G401 (cell line): ENCODE measurements at places on chromosomes 16 and 17.

DNA sequence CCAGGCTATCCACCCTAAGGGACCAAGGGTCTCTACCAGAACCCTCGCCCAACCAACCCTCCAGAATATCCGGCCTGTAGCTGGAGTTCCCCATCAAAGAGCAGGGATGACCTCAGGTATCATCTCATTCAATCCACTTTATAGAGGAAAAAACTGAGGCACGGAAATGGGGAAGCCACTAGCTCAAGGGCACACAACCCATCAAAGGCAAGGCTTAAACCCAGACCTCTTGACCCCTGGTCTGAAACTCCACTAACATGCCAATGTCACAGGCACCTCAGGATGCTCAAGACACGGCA lies 1.6 kb downstream of the TBC1D10B start:
- DNase-seq = no peak

- DNase-seq = no peak
Measured at GRCh38 chr16:68893710-68894705, 50.7 kb downstream of the TANGO6 start.

DNA sequence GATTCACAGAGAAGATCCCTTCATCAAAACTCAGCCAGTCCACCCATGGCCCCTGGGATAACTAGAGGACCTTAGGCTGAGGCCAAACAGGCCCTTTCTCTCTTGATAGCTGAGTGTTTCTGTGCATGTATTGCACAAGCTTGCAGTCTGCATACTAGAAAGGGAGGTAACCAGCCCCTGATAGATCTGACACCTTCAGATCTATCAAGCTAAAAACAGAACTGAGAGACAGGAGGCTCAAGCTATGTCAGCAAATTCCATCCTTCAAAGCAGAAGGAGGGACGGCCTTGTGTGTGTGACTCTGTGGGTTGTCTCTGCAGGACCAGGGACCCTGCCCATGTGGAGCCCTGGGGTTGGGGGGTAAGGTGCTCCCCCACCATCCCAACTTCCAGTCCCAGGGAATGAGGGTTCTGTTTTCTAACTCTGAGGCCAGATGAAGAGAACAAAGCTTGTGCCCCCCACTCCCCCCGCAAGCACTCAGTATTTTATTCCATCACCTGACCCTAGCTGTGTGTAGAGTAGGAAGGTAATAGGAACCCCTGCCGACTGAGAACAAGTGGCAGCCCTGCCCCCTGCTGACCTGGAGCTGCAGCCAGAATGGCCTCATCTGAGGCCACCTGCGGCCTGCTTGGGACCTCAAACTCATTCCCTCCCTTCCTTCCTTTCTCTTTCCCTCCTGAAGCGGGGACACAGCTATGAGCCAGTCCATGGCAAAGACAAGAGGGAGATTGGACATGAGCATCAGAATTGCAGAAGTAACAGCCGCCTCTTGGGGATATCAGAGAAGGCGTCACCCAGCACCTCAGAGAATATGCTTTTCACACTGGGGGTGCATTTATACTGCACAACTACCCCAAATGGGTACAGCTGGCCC lies 63.8 kb downstream of the SMPD3 start:
- peak; percentile 19 for DNase-seq

DNA sequence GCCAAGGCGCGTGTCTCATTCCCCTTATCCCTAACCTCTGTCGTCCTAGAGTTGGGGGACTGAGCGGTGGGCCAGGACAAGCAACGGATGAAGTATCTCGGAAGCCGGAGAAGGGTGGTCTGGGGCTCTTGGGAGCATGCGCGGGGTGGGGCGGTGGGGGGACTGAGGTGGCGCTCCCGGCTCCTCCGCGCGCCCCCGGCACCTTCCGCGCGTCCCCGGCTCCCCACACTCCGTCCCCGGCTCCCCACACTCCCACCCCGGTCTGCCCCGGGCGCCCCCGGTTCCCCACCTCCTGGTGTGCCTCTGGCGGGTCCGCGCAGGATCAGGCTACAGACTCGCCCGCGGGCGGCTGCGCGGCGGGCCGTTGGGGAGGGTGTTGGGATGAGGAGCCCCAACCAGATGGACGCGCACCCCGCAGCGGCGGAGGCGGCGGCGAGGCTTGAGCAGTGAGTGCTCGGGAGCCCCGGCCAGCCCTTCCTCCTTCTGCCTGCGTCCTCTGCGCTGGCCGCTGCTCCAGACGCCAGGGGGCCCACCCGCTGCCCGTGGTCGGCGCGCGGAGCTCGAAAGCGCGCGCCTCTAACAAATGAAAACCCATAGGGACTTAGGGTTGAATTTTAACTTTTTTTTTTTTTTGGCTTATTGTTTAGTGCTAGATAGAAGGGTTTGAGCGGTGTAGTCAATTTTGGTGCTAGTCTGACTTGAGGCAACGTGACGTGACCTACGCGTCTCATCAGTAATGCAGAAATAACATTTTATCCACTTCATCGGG lies 5.6 kb upstream of the CRYM start:
- peak; percentile 83 for DNase-seq

GRCh38 chr17:1486802-1487695 lies 5.4 kb downstream of the MYO1C start:
- DNase-seq = peak; percentile 41

GRCh38 chr16:86045591-86045971 lies 146.6 kb downstream of the IRF8 start:
- no peak for DNase-seq

DNA sequence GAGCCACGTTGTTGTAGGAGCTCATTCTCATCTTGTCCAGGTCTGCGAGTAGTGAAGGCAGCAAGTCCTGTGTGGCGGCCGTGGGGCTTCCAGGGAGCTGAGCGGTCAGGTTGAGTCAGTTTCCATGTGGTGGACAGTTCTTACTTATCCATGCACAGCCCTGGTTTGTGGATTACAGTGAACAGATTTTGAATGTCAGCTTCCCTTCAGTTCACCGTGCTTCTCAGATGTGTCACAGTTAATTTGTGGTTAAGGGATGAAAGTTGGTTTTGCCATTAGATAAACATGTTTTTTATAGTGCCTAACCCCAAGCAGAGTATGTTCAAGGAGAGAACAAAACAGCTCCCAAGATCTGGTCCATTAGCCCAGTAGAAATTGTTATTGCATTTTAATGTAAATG lies 103.1 kb downstream of the RPTOR start:
- no peak for DNase-seq

DNA sequence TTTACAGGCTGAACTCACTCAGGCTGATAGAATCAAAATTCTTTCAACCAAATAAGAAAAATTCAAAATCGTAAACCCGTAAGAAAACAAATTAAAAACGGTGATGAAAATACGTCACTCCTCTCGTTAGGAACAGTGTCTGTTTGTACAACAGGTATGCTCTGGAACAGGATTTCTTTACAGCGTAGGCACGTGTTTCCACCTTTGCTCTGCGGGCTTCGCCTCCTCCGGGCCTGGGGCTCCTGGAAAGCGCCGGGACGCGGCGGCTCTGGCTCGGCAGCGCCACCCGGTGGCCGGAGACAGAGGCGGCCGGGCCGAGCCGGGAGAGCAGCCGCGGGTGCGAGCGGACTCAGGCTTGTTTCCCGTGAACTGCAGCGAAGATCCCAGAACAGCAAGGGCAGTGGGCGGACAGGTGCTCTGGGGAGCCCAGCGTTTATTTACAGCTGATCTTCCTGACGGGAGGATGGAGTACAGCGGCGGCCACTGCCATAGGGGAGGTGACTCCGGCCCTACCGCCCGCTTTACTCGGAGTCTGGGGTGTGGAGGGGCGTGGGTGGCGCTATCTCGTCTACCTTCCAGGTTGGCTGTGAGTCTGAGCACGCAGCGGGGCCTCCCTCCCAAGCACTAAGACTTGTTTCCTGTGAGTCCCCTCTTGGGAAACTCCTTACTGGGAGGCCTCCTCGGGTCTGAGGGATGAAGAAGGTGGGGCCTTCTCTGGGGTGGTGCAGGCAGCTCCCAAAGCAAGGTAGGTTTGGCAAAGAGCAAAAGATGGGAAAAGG lies 40.5 kb upstream of the ATP2A3 start:
- peak; percentile 39 for DNase-seq

- peak; percentile 28 for DNase-seq
Measured at GRCh38 chr16:1413684-1414531, 596 bp downstream of the UNKL start.

DNA sequence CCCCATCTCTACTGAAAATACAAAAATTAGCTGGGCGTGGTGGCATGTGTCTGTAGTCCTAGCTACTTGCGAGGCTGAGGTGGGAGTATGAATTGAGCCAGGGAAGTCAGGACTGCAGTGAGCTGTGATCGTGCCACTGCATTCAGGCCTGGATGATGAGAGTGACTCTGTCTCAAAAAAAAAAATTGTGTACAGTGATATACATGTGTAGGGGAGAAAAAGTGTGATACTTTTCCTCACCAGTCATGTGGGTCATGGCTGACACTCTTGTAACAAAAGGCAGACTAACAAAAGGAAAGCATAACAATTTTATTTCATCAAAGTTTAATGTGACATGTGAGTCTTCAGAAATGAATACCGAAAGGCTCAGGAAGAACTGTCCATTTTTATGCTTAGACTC lies 2.0 kb upstream of the ABCC12 start:
- no peak for DNase-seq

DNA sequence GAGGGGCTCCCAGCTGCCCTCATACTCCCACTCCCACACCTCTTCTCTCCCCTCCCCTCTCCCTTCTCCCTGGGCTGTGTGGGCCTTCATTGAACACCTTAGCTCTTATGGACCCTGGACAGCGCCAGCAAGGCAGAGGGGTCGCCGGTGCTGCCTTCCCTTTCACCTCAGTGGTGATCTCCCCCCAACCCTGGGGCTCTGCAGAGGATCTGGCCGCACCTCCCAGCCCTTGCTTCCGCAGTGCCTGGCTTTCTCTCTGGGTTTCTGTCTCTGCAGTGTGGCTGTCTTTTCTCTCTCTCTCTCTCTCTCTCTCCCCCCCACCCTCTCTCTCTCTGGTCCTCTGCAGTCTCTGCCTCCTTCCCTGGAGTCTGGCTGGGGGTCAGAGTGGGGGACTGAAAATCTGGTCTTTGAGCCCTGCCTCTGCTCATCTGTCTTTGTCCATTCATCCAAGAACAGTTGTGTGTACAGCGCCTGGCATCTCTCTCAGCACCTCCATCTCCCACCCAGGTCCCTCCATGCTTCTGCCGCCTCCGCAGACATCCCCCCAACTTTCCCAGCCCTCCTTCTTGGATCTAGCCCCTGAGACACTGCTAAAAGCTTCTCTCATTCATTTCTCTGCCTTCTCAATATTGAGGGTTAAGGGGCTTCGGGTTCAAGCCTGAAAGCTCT lies 1.1 kb downstream of the SEZ6L2 start:
- no peak for DNase-seq

- peak; percentile 72 for DNase-seq
Measured at GRCh38 chr17:82212331-82213250, at the start of gene CCDC57. TSS of gene CCDC57 (minus strand) at chr17:82212842. CDS start at chr17:82201944, 10,898 bp downstream.

DNA sequence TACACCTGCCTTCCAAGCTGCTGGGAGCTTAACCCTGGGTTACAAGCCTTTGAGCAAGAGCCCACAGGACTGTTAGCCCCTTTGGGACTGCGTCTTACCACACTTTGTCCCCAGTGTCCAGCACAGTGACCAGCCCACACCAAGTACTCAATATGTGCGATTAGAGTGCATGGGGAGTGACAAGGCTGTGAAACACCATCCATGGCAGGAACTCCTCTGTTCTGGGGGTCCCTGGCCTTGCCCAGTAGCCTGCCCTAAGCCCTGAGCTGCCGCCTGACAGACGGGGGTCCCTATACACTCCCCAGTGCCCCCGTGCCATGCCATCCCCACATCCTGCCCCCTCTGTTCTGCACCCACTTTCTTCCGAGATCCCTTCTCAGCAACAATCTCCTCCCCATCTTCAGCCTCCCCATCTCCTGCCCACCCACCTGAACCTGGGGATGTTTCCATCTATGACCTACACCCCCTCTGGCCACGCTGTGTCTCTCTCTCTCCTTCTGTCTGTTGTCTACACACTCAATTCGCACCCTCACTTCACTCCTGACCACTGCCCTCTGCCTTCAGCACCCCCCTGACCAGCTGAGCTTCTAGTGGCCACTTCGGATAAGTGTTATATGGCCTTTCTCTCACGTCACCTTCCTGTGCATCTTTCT lies 112.9 kb upstream of the SMURF2 start:
- DNase-seq = no peak

DNA sequence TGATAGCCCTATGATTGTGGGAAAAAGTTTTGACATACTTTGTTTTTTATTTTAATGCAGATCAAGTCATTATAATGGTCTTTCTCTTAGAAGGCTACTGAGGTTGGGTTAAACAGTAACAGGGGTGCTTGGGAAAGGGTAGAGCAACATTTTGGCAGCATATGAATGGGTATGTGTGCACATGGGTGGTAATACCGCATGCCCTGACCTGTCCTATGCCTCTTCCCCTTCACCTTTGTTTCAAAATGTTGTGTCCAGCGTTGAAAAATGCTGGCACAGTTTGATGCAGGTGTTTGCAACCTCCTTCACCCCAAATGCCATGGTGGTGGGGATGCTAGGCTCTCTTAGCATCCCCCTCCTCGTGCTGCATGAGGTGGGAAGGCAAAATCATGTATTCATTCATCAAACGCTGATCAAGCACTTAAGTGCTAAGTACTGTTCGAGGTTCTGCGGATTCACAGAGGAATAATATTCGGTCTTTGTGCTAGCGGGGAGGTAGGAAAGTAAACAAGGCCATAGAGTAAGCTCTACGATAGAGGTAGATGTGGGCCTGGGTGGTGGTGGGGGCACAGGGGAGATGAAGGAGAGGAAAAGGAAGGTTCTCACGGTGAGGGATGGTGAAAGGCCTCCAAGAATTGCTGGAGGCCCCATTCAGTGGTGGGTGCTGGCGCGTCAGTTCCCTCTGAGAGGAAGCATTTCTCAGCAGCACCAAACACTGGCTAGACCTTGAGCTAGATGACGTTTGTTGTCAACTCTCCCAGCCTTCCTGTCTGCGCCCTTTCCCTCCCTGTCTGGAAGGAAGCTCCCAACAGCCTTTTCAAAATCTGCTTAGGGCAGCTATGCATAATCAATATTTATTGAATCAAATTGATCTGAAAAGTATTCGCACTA lies 13.3 kb upstream of the MARCHF10 start:
- DNase-seq = no peak

DNA sequence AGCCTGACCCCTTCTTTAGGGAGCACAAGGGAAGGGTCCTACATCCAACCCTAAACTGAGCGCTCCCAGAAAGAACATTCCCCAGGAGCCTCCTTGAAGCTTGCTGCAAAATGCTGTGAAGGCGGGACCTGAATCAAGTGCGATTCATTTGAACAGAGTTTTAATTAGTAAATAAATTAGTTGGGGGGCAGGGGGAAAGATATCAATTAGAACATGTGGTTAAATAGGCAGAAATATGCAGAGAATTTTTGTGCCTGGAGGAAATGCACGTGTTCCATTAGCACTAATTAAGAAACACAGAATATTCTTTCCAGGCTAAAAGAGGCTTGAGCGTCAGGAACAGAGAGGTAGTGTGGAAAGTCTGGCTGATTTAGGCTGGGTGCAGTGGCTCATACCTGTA lies 38.5 kb upstream of the SHISA9 start:
- no peak for DNase-seq
